Fibroblast of skin of abdomen (primary cell): ENCODE measurements at places on chromosomes 11 and 22.
A peak's percentile ranks its signal among the peaks of the same experiment; 100 is the strongest.

GRCh38 chr11:130070846-130071200, 1.1 kb downstream of the APLP2 start:
- peak; percentile 24 for DNase-seq

GRCh38 chr11:6755303-6755952, 16.3 kb downstream of the OR2AG2 start:
- peak; percentile 18 for DNase-seq

- no peak for DNase-seq
Measured at GRCh38 chr11:60321051-60321450, 6.0 kb upstream of the MS4A6E start.

GRCh38 chr11:128946648-128947047, 4.0 kb upstream of the TP53AIP1 start:
- no peak for DNase-seq

- DNase-seq: peak; percentile 51
Measured at GRCh38 chr22:20550851-20551744, 43.7 kb downstream of the MED15 start.

DNA sequence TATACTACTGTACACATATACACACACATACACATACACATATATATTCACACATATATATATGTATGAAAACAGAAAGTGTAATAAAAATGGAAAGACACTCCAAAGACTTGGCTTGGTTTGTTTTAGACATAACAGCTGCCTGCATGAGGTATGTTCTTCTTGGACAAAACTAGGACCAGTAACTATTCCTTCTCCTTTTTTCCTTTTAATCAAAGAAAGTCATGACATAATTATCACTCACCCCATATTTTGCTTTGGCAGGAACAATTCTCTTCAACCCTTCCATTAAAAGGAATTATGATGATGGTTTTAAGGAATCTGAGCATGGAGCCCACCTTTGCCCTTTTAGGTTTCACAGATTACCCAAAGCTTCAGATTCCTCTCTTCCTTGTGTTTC, at the start of gene OR5D14:
TSS of gene OR5D14 (plus strand) at position 301 of the 400 bp plus-strand sequence. CDS start at position 301, 0 bp downstream.
- DNase-seq: no peak

- DNase-seq: no peak
Measured at GRCh38 chr11:31802990-31803812, 7.9 kb downstream of the PAX6 start.

DNA sequence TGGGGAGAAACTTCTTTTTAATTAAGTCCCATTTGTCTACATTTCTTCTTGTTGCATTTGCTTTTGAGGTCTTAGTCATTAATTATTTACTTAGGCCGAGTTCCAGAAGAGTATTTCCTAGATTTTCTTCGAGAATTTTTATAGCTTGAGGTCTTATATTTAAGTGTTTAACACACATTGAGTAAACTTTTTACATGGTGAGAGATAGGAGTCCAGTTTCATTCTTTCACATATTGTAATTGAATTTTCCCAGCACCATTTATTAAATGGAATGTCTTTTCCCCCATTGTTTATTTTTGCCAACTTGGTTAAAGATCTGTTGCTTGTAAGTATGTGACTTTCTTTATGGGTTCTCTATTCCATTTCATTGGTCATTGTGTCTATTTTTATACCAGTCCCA, 1344.0 kb upstream of the RAG2 start:
- DNase-seq: no peak

DNA sequence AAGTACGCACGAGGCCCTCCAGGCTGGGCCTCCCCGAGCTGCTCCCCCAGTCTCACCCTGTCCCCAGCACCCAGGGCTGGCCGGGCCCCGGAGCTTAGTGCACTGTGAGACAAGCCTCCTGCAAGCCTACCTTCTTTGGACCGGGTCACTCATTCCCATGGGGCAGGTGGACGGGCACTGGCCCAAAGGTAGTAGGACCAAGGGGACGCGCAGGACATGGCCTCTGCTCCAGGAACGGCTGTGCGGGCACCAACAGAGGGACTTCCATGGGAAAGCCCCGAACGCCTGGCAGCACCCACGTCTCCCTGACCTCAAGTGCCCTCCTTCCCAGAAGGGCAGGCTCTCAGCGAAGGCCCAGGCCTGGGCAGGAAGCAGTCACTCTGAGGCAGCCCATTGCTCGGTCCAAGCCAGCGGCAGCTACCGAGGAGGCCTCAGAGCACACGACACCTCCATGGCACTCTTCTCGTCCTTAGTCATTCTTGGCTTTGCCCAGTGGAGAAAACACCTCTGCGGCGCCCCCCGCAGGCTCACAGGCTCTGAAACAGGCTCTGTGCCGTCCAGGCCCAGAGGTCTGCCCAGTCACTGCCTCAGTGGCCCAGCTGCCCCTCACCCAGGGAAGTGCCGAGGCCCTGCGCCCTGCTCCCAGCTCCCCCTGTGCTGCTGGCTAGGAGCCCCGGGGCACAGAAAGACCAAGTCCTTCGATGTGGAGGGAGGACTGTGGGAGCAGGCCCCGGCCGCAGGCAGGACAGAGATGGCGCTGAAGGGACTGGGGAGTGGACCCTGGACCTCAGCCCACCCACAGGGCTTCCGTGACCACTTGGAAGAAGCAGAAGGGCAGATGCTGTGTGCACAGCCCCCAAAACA, 3.8 kb downstream of the MOB2 start:
- no peak for DNase-seq

DNA sequence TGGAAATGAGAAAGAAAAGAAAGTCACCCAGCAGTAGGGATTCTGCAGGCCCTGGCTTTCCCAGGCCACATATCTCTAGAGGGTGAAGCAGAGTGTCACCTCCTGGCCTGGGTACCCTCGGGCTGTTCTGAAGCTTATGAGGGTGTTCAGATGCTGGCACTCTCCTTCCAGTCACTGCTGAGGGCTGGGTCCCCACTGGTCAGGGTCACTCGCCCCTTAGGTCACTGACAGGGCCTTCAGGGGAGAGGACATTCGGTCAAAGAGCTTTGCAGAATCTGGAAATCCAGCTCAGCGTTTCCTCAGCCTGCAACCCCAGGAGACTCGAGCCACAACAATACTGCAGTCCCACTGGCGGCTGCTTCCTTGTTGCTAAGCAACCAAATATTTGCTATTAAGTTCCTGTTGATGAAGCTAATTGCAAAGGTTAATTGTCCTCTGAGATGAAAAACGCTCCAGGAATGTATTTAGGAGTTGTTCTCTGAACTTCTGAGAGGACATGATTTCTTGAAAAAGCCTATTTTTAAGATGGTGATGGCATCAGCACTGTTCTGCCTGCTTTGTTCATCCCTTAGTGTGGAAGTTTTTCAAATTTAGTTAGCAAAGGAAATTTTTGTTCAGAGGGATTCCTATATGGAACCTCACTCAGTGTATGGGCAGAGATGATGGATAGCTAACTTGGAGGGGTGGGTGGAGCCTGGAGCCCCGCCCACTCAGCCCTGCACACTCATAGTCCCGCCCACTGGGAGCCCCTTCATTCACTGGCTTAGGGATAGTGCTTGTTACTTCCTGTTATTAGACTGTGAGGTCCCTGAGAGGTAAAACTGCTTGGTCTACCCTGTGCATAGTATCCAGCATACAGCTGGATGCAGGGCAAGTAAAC, 109.2 kb downstream of the CSNK2A3 start:
- DNase-seq: no peak

- no peak for DNase-seq
Measured at GRCh38 chr11:110465231-110465630, 35.5 kb downstream of the FDX1 start.

DNA sequence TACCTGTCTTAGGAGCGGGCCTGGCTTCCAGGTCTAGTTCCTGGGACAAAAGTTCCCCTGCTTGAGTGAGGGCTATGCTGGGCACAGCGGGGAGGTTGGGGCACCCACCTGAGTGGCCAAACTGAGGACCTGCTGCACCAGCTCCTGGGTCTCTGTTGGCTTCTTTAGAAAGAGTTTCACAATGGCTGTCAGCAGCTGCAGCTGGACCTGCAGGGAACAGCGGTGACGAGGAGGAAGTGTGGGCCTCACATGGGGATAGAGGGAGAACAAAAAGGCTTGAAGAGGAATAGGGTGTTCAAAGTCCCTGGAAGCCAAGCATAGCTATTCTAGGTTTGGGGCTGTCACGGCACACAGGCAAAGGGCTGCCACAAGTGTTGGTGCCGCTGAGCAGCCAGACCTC, 26.7 kb upstream of the RASL10A start:
- no peak for DNase-seq

GRCh38 chr11:4539603-4540219, 5.3 kb upstream of the OR52M1 start:
- DNase-seq: peak; percentile 18

DNA sequence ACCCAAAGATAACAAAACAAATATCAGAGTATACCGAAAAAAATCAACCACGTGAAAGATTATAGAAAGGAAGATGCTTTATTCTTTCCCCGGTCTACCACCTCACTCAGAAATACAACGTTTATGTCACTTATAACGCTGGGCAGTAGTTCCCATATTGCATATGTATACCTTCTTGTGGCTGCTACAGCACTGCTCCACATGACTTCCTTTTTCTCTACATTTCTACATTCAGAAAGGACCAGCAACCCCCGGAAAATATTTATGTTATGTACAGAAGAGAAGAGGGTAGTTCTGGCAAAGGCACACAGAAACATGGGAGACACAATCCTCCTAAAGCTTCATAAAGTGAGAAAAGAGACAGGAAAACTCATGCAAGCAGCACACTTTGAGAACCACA, 56.8 kb downstream of the MTMR2 start:
- DNase-seq: no peak

- DNase-seq: no peak
Measured at GRCh38 chr22:43128928-43129424, 14.2 kb downstream of the MCAT start.

DNA sequence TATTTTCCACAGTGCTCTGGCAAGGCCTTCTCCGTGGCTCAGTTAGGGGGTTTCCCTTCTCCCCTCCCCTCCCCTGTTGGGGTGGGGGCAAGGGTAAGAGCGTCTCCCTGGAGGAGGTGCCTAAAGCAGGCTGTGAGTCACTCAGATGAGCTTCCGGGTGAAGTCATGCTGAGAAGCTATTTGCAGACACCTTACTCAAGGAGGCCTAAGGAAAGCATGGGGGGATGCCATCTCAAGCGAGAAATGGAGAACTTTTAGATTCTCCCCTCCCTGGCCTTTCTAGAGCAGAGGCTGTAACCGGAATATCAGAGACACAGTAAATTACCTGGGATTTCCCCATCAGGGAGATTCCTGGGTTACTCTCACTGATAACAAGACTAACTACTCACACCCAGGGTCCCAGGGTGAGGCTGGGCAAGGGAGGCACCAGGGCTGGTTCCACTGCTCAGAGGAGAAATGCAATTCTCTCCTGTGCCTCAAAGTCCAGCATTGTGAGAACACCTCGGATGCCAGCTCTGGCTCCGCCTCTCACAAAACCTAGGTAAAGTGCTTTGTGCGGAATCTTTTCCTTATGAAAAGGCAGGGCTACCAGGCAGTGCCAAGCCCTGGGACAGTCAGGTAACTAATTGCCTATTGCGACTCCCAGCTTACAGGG, 123.6 kb downstream of the ABTB2 start:
- peak; percentile 57 for DNase-seq

- no peak for DNase-seq
Measured at GRCh38 chr11:44116234-44116830, 20.9 kb downstream of the EXT2 start.

- no peak for DNase-seq
Measured at GRCh38 chr22:20044495-20045151, 23.7 kb downstream of the TANGO2 start.

GRCh38 chr22:39316440-39317083, 2.9 kb downstream of the RPL3 start:
- DNase-seq: peak; percentile 90

GRCh38 chr11:78241475-78241874, 52.8 kb downstream of the USP35 start:
- DNase-seq: no peak

GRCh38 chr11:107953446-107953845, 25.2 kb downstream of the RAB39A start:
- DNase-seq: no peak

- no peak for DNase-seq
Measured at GRCh38 chr11:32829157-32829679, 509 bp upstream of the PRRG4 start.

GRCh38 chr11:13917264-13917663, 45.3 kb upstream of the SPON1 start:
- no peak for DNase-seq

GRCh38 chr22:46267431-46268279, at the start of gene TTC38:
TTC38 (plus strand) TSS chr22:46268008; CDS start chr22:46268040, 32 bp downstream.
- DNase-seq: peak; percentile 77

DNA sequence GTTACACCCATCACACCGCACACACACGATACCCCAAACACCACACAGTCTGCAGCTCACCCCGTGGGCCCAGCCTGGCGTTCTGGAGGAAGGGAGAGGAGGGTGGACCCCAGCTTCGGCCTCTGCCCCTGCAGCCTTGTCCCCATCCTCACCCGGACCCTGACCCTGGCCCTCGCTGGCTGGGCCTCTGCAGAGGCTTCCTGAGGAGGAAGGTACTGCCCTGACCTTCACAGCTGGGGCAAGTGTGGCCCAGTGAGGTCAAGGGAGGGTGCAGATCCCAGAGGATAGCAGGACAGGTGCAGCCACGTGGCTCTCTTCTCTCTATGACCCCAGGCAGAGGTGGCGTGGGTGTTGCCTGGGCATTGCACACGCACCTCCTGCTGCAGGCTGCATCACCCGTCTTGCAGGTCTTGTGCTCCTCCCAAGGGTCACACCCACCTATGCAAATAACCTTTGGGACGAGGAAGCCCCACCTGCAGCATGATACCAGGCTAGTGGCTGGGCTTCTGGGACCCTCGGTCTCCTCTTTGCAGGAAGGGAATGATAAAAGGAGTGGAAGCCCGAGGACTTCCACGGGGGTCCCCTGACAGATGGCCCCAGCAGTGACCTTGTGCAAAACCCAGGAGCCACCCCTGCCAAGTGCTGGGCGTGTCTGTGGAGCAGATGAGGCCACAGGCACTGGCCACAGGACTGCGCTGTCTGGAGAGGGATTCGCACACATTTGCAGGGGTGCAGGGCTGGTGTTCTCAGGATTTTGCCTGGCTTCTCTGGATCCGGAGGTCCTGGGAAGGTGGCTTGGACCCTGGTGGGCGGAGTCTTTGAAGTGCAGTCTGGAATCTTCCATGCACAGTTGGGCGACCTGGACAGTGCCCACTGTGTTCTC, 1241.5 kb downstream of the BRD1 start:
- DNase-seq: no peak

- no peak for DNase-seq
Measured at GRCh38 chr11:39678996-39679395, 1780.5 kb downstream of the LRRC4C start.

DNA sequence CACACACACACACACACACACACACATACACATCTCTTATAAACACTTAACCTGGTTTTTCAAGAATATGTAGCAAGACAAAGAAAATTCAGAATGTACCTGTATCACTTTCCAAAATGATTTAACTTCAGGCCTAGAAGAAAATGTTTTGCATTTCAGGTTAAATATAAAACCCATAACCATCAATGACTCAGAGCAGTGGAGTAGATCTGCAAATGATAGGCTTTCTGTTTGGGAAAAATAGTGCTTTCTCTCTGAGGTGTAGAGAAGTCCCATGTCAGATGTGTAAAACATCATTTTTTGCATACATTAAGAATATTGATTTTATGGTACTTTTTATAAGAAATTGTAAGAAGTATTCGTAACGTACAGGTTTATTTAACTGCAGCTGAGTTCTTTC, 116.9 kb downstream of the STK33 start:
- DNase-seq: no peak

GRCh38 chr11:46738887-46739286, 19.9 kb downstream of the F2 start:
- no peak for DNase-seq
